ENCODE measurements at places on chromosomes 16 and 17.

DNA sequence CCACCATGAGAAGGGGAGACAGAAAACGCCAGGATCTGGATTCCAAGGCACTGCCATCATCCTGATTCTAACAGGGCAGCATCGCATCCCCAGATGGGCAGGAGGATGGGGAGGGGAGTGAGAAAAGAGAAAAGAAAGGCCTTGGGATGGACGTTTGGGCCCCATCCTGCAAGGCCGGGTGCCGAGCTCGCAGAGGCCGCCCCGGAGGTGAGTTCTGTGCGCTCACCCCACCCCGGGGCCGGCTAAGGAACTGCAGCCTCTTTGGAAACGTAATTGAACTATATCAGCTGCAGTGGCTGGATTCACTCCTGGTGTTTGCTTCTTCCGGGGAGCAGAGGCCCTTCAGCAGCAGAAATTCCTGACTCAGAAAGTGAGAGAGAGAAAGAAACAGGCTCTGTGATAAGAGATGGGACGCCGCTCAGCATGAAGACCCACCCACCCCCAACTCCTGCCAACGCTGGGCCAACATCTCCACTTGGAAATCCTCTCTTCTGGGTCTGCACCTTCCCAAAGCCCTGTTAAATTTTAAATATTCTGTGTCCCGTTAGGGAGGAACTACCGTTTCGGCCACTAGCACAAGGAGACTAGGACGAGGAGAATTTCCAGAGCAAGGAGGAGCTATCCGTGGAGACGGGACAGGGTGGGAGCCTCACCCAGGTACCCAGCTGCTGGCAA lies 8.5 kb upstream of the SSTR2 start:
- DNase-seq: no peak

DNA sequence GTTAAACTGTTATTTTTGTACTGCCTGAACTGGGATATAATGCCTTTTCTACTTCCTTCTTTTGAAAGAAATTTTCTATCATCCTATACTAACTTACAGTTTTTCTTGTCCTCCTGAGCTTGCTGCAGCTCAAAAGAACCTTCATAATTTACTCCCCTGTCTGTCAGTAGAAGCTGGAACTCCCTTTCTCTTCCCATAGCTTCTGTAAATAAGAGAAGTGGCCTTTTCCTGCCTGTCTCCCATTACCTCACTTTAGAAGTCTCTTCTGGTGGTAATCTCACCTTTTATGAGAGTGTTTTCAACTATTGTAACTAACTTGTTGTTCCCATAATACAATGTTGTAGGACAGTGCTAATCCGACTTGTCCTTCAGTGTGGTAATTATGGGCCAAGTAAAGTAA lies 246.7 kb upstream of the TBX2 start:
- DNase-seq: no peak

- DNase-seq: no peak
Observed at GRCh38 chr17:50608700-50609379, 25.8 kb upstream of the ABCC3 start.

DNA sequence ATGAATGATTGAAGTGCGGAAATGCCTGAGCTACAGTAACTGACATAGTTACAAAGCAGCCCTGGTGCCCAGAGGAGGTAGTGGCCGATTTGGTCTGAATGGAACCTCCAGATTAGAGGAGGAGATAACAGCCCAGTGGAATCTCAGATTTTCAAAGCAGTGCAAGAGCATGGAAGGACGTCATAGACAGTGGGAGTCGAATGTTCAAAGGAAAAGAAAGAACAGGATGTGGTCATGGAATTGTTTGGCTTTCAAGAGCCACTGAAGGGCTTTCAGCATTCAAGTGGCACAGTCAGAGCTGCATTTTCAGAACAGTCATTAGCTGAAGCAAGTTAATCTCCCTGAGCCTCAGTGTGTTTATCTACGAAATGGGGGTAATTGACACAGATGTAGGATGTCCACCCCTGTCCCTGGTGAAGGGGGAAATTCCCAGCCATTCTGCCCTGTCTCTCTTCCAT lies 104.6 kb upstream of the CACNG3 start:
- no peak for DNase-seq

Data from vagina (tissue), 2 donors.